ENCODE measurements at places on chromosomes 3 and 15. TPM values are rescaled to one million over a fixed set of nuclear protein-coding genes. Genes with fewer than 3 reads are reported as not detected.
A peak's percentile ranks its signal among the peaks of the same experiment; 100 is the strongest.

Gene EPHB1
- 1.6 TPM for total RNA-seq

Gene UBA3
- total RNA-seq = 103 TPM

- no peak for DNase-seq
Measured at GRCh38 chr15:88467935-88468528, 524 bp downstream of the MRPS11 start.

DNA sequence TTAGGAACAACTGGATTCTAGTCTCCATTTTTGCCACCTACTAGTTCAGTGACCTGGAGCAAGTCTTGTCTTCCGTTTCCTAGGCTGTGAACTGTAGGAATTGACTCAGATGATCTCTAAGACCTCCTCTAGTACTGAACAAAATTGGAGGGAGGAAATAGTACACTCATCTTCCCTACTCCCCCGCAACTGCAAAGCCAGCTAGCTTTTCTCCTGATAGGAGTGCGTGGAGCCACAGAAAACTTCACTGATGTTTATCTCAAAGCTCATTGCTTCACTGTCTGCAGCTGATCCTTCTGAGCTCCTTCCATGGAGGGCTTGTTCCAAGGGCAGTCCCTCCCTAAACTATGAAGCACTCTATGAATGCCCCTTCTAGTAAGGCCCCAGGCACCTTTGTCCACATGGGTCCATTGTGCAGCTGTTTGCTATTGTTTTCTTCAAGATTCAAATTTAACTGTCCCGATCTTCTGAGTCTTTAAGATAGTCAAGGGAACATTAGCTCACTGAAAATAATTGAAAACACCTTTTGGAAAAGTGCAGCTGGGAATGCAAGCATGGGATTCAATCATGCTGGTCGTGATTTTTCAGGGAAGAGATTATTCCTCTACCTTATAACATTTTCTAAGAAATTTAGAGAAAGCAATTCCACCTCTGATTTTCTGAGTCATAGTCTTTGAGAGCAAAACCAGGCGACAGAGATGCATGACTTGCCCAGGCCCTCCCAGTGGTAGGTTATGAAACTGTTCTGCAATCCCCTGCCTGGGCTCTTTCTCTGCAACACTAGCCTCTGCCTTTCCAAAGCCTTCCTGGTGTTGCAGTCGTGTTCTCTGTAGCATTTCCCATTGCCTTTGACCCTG lies 24.3 kb downstream of the FILIP1L start:
- DNase-seq = peak; percentile 80

Gene SHC4
- 21.2 TPM for total RNA-seq

DNA sequence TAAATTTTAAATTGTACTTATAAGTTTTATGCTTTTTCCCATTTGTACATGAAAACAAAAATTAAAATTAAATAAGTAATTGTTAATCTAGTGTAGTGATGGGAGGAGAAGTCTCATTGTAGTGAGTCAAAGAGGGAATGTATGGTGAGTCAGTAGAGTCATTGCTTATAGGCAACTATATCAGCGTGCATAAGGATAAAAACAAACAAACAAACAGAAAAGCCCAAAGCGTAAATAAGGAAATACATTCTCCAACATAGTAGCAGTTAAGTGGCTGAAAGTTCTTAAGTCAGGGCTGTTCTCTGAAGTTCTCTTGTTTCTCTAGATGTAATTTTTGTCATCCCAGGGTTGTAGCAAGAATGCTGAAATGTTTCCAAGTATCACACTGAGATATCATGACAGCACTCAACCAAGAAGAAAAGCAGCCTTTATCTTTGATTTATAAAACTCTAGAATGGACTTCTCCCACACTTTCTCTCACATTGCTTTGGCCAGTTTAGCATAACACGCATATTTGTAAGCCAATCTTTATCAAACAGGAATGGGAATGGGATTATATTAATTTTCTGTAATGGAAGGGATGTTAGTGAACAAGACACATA lies 184.1 kb upstream of the TP63 start:
- DNase-seq = no peak

- no peak for DNase-seq
Measured at GRCh38 chr3:124919756-124920155, 14.8 kb downstream of the MUC13 start.

DNA sequence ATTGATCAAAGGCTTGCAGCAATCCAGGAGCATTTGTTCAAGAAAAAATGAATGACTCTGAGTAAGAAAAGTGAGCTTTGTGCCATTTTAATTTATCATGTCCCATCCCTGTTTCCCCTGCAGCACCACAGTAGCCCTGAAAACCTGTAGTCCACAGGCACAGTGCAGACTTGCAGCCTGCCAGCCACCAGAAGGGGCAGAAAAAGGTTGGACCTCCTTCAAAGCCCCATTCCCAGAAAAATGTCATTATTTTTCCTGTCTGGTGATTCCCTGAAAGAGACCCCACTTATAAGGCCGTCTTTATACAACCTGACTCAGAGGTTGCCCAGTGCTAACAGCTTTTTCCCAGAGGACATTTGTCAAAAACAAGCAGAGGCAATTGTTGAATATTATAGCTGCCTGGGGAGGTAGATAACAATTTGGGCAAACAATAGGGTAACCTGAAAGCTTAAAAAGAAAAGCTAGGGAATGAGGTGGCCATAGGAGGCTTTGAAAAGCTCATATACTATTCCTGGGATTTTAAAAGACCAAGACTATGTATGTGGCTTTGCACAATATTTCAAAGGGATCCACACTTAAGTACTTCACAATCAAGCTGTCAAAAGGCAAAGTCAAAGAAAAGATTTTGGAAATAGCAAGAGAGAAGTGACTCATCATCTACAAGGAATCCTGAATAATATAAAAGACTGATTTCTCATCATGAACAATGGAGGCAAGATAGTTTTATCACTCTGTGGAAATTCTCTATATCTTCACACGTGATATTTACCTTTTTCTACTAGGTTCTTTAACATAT lies 136.8 kb upstream of the PLXNA1 start:
- DNase-seq = no peak

DNA sequence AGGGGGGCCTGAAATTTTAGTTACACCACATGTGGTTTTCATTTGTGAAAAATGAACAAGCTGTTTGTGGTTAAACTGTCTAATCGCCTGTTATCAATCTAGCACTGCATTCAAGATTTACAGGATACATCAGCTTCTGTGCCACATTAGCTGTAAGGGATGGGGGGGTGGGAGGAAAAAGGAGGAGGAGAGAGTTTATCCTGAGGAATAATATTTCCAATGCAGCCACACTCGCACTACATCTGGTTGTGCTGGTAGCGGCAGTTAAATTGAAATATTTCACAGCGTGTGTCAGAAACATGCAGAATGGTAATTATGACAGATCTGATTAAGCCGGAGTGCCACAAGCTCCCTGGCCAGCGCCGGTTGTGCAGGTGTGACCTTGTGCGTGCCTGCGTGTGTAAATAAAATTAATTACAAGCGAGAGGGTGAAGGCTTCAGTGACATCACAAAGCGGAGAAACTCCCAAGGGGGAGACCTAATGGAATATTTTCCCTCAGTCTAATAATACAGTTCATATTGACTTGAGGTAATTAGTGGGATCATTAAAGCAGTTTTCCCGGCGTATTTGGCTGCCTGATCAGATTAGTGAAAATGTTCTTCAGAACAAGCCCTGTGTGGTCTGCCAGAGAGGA lies 55.5 kb downstream of the SATB1 start:
- DNase-seq = no peak

DNA sequence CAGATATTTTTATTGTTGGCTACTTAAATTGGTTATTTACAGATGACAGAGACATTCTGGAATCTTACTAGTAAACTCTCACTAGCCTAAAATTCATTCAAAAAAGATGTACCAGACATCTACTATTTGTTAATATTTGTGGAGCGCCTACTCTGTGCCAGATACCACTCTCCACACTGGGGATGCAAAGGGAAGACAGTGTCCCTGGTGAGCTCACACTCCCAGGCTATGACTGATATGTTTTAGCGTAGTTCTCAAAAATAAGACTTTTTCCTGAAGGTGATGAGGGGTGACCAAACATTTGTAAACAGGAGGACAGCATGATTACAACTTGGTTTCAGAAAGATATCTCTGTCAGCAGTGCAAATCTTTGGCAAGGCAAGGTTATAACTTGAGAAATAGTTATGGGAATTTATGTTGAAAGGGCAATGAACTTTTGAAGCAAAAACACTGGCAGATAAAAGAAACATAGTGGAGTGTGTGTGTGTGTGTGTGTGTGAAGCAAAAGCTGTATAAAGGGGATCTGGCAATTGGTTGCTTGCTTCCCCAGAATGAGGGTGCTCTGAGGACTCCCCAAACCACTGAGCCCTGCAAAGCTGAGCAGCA lies 51.2 kb downstream of the HACD2 start:
- DNase-seq = no peak

GRCh38 chr3:22792533-22792932 lies 410.6 kb upstream of the UBE2E2 start:
- no peak for DNase-seq

GRCh38 chr3:65914032-65914739 lies 124.5 kb downstream of the MAGI1 start:
- no peak for DNase-seq

DNA sequence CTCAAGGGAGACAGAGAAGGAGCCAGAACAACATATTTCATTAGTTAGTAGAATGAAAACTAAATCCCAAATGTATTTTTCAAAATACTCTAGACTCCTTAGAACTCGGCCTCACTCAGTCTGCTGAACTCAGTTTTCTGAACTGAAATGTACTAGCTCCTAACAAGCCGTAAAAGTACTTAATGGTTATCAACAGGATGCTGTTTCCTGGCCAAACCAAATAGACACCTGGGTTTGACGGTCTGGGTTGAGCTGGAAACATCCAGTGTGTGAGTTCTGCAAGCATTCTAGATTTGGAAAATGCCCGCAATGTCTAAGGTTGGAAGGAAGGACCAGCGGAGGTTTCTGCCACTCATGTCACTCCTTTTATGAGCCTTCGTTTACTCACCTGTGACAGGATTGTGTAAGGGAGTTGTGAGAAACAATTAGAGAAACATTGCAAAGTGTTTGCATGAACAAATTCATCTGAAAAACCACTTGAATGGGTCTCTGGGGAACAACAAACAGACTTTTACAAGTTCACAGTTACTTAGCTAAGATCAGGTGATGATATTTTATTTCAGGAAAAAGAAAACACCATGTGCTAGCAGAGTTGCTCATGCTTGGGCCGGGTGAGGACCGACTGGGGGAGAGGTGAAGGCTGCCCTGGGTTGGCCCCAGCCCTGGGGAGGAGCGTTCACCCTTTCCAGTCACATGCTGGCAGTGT lies 151.0 kb downstream of the ALDH1A2 start:
- DNase-seq = no peak

DNA sequence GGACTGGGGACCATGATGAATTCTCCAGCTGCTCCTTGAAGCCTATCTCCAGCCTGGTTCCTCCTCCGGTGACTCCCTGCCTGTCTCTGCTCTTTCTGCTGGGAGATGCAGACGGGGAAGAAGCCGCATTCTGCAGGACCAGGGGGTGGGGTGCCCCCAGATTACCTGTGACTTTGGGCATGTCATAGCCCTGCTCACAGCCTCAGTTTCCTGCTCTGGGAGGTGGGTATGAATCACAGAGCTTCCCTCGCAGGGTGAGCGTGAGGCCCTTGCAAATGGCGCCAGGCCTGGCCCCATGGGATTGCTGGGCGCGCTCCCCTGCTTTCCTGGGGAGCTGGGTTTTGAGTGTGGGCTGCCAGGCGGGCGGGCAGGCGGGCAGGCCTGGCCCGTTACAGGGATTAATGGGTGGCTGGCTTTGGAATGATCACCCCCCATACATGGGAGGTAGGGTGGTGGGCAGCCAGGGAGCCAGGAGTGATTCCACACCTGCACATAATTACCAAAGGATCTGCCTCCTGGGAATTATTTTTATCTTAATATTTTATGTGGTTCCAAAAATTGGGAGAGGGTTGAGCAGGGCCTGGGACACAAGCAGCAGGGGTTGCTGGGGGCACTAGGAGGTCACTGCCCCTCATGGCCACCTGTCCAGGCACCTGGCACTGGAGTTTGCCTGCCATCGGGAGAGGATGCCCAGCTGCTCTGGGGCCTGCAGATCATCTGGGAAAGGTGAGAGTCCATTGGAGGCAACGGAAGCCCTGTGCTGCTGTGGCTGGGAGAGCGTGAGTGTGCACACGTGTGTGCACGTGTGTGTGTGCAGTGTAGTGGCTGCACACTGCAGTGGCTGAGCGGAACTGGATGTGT lies 106.8 kb downstream of the WNT7A start:
- DNase-seq = no peak

- no peak for DNase-seq
Measured at GRCh38 chr3:58352626-58353025, 19.9 kb downstream of the PXK start.

Gene SKOR1
- 0.09 TPM for total RNA-seq

DNA sequence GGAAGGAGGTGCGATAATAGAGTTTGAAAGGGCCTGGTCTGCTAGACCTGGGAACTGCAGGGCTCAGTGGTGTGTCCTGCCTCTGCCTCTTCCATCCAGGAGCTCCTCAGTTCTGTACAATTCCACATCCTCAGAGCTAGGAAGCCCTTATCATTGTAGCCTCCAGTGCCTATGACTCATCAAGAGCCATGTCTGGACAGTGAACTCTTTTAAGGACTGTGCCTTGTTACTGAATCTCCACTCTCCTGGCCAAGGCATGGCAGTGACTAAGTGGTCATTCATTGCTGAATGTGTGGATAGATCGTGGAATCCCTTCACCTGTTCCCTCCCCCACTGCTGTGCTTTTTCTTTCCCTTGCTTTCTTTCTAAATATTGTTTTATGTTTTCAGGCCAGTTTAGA lies 2.9 kb downstream of the TIMP4 start:
- no peak for DNase-seq

Gene TMEM62
- 18.7 TPM for total RNA-seq

GRCh38 chr15:38528294-38528693 lies 36.3 kb downstream of the RASGRP1 start:
- no peak for DNase-seq

GRCh38 chr3:108017587-108017986 lies 73.2 kb downstream of the CD47 start:
- no peak for DNase-seq

DNA sequence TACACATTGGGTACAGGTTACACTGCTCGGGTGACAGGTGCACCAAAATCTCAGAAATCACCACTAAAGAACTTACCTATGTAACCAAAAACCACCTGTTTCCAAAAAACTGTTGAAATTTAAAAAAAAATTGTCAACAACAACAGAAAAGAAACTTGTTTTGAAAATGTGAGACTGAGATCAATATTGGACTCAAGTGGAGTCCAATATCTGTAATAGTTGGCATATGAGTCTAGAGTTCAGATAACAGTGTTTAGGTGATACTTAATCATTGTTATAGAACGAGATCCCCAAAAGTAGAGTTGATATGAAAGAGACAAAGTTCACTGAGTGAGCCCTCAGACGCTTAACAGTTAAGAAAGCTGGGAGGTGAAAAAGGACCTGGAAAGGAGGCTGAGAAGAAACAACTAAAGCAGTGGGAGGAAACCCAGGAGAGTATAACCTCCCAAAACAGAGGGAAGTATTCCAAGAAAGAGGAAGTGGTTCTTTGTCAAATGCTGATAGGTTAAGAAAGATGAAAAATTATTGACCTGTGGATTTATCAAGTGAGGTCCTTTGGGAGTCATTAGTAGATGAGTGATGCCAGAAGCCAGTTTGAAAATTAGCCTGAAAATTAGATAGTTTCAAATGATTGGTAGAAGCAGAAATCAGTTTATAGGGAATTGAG lies 388.6 kb upstream of the DPH6 start:
- DNase-seq = no peak

All from activated CD4-positive, alpha-beta T cell treated with anti-CD3 and anti-CD28 coated beads, Interleukin-2, amount 10 ng/mL, durations not matched to agents 24 days and 14 days (primary cell).